NCI-H1930 (cell line): ENCODE measurements at places on chromosomes 12 and 14.

DNA sequence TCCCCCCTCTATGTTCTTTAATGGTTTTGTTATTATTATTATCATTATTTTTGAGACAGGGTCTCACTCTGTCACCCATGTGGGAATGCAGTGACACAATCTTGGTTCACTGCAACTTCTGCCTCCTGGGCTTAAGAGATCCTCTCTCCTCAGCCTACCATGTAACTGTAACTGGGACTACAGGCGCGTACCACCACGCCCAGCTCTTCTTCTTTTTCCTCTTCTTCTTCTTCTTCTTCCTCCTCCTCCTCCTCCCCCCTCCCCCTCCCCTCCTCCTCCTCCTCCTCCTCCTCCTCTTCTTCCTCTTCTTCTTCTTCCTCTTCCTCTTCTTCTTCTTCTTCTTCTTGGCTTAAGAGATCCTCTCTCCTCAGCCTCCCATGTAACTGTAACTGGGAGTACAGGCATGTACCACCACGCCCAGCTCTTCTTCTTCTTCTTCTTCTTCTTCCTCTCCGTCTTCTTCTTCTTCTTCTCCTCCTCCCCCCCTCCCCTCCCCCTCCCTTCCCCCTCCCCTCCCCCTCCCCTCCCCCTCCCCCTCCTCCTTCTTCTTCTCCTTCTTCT lies 5.4 kb upstream of the KRT7 start:
- DNase-seq: no peak

DNA sequence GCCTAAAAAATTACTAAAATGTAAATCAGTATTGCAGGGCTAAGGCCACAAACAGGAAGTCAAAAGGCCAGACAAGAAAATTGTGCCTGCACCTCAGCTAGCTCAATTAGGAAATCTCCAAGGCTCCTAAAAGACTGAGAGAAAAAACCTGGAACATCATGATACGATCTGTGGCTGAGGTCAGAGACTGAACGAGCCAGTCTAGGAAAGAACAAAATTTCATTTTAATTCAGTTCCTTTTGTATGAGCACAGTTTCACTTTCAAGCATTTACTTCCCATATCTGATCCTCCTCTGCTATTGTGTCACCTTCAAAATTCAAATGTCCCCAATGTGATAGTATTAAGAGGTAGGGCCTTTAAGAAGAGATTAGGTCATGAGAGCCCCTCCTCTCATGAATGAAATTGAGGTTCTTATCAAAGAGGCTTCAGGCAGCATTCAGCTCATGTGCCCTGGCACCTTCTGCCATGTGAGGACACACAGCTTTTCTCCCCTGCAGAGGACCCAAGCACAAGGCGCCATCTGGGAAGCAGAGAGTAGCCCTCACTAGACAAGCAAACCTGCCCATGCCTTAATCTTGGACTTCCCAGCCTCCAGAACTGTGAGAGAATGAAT lies 14.8 kb downstream of the PRKAB1 start:
- DNase-seq: no peak

DNA sequence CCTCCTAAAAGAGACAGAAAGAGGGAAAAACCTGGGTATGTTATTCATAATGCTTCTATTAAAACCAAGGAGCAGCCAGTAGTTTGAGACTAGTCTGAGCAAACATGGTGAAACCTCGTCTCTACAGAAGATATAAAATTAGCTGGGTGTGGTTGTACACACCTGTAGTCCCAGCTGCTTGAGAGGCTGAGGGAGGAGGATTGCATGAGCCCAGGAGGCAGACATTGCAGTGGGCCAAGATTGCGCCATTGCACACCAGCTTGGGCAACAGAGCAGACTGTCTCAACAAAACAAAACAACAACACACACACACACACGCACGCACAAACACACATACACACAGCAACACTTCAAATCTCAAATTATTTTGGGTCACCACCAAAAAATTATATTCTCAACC lies 27.8 kb downstream of the HECTD4 start:
- no peak for DNase-seq

DNA sequence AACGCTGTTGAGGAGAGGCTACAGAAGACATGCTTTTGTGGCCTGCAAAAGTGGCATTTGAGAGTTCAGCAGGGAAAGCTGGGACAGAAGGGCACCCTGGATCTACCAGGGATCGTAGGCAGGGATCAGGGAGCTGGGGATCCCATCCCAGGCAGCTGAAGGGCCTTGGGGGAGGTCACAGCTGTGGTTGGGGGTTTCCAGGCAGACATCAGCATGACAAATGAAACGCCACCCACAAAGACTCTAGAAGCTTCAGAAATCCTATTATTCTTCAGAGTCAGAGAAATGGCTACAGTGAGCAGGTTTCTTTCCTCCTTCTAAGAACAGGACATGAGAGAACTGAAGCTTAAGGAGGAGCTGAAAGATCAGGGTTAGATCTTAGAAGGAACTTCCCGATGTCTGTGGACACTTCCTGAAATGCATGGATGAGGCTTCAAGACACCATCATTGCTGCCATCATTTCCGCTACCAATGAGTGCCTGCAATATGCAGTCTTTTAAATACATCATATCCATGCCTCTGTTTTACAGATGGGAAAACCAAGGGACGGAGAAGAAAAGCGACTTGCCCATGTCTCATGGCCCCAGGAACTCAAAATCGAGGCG lies 104.3 kb downstream of the RBM19 start:
- DNase-seq: no peak

GRCh38 chr12:5014269-5014668 lies 29.4 kb upstream of the KCNA5 start:
- DNase-seq: no peak

GRCh38 chr14:56065621-56066290 lies 52.5 kb upstream of the PELI2 start:
- DNase-seq: no peak

DNA sequence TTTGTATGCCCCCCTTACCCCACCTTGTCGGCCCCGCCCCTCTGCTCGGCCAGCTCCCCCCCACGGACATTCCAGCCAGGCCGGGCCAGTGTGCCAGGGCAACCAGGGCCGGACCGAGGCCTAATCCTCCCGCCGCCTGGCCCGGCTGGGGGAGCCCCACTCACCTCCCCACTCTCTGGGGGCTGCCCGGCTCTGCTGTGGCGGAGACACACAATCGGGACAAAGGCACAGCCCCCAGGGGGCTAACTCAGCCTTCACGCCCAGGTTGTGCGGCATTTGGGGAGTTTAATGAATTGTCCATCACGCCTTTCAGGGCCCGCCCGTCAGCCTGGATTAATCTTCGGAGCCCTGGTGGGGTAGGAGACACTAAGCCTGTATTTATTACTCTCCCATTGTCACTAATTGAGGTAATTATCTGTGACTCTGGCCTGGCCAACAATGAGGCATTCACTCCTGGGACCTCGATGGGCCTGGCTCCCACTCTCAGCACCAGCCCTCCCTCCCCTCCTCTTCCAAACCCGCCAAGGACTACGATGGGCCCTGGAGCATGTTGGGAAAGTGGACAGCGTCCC lies 8.7 kb downstream of the WNT1 start:
- peak; percentile 34 for DNase-seq

DNA sequence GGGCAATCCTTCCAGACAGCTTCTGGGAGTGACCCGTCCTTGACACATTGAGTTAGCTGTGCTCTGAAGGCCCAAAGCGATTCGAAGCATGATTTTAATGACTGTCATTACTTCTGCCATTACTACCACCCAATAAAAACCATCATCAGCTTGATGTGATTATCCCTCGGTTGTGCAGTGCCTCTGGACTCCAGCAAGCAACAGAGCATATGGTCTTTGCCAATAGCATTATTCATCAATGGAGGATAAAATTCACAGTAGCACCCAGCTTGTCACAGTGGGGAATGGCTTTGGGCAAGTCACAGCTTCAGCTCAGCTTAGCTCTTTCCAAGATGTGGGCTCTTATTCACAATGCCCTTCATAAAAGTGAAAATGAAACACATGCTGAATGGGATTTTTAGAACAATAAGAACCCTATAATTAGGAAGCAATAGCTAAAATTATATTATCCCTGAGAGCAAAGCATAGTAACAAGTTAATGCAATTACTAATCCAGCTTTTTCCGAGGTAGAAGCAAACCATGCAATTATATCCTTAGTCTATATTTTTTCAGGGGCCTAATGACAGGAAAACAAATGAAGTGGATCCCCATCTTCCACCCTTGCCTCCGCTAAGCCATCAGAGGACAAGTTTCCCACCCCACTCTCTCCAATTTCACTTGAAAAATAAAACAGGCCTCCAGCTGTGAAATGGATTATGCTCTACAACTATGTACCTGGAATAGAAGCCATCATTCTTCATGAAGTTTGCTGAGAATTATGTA lies 163.0 kb upstream of the EEA1 start:
- no peak for DNase-seq

GRCh38 chr14:76827696-76828296 lies 1.6 kb downstream of the LRRC74A start:
- DNase-seq: no peak

DNA sequence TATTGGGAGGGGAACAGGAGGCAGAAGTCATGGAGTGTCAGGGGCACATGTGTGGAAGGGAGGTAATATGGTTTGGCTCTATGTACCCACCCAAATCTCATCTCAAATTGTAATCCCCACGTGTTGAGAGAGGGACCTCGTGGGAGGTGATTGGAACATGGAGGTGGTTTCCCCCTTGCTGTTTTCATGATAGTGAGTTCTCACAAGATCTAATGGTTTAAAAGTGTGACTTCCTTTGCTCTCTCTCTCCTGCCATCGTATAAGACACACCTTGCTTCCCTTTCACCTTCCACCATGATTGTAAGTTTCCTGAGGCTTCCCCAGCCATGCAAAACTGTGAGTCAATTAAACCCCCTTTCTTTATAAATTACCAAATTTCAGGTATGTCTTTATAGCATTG lies 41.6 kb upstream of the CDK17 start:
- no peak for DNase-seq

DNA sequence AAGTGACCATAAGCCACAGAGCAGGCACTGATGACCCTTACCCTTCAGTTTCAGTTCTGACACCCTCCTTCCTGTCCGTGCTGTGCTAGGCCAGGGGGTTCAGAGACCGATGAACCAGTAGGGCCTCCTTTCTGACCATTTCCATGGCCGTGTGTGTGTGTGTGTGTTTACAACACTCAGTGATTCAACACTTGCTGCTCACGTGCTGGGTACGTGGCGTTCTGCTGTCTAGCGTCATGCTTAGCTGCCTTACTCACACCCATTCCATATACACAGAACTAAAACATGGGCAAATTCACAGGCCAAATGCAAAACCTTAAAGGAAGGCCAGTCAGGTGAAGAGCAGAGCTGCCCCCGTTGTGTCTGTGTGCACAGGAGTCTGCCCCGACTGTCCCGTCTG lies 67.5 kb downstream of the DNAH10 start:
- DNase-seq: no peak

DNA sequence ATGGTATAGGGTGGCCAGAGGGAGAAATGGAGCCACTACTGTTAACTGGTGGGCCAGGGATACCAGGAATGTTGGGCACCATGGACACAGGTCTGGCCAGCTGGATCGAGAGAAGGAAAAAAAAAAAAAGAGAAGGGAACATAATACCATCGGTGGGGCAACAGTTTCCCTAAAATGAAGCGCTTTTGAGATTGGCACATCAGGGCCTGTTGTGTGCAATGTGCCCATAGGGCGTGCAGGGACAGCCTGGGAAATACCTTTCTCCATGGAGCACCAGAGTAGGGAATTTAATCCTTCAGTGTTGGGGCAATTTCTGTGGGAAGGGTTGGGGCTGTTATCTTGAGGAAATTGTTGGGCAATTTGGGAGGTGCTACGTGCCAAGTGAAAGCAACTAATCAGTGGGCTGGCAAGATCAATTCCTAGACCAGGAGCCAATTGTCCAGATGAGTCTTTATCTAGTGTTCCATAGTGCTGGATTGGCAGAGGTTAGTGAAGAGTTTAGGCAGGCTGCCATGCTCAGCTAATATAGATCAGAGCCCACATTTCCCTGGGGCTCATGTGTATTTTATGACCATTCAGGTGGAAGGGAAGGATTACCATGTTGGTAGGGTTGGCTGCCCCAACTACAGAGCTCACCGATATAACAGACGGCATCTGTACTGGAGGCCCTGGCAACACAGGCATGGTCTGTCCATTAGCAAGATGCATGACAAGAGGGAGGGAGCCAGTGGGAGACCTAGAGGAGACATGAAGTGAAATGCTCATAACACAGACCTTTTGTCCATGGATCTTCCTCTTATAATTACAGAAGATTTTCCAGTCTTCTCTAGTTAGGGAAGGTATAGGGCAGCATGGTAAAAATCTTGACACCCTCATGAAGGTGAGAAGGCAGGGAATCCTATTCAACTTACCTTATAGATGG lies 25.5 kb upstream of the NPFF start:
- DNase-seq: no peak

DNA sequence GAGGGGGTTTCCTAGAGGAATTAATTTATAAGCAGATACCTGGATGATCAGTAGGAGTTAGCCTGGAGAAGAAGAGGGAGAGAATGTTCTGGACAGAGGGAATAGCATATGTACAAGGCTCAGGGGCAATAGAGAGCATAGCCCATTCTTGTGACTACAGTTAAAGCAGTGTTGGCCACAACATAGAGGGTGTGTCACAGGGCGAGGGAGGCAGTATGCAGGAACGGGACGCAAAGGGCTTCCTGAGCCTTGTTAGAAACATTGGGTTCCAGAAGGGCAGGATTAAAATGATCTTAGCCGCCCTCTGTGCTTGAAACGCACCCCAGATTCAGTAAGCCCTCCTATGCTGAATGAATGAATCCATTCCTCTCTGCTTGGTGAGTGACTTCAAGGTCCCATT lies 142.2 kb upstream of the PWP1 start:
- no peak for DNase-seq

DNA sequence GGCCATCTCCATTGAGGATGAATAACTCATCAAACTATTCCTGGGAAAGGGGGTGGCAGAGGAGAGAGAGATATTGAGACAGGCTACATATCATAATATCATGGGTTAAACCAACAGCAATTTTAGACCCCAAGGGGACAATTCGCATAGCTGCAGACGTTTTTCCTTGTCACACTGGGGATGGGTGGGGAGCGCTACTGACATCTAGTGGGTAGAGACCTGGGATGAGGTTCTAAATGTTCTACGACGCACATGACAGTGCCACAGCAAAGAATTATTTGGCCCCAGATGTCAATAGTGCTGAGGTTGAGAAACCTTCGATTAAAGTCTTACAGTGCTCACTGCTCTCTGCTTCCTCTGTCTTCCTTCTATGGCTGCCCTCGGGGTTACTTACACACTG lies 425.6 kb downstream of the NRXN3 start:
- peak; percentile 44 for DNase-seq

GRCh38 chr12:48044396-48044795 lies 40.1 kb upstream of the COL2A1 start:
- DNase-seq: no peak

- DNase-seq: peak; percentile 91
These were observed at the start of the genes FOXM1 and RHNO1 for GRCh38 chr12:2877047-2877952. FOXM1 (minus strand) TSS chr12:2877174; CDS start chr12:2874478, 2,696 bp downstream. RHNO1 (plus strand) TSS chr12:2877223; CDS start chr12:2885367, 8,144 bp downstream.

DNA sequence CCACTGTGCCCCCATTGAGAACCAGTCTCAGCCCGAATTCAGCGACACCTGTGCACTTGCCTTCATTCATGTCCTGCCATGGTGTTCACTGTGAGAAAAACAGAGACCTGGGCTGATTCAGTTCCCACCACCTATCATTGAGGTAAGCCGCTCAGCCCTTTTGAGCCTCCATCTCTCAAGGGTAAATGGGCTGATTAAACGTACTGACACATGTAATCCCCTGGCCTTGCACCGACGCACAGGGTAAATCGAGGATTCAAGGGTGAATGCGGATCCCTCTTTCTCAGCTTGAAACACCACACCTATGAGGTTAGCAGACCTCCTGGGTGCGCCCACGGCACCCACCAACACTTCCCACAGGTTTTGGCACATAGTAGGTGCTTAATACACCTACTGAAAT lies 69.7 kb downstream of the C14orf132 start:
- no peak for DNase-seq

GRCh38 chr12:62767946-62768345 lies 167.0 kb downstream of the PPM1H start:
- DNase-seq: no peak
